Upper lobe of left lung (tissue), 6 donors: ENCODE measurements at places on chromosomes 12 and 14.
A peak's percentile ranks its signal among the peaks of the same experiment; 100 is the strongest.

DNA sequence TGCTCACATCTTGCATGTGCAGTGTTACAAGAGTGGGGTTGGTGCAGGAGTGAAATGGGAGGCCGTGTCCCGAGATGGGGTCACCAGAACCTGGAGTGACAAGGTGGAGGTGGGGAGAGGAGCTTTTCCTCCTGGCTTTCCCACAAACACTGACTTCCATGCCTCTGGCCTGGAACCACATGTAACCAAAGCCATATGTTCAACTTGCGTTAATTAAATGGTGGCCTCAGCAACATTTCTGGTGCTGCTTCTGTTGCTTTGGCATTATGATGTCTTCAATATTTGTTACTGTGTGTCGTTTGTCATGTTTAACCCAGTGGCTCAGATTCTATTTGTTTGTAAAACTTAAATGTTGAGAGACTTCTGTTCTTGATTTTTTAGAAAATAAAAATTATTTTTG lies 110.2 kb downstream of the VCPKMT start:
- no peaks in the 10 kb centered on the region for H3K27me3 ChIP-seq
- no peak for DNase-seq
- peaks cover 21% of the 10 kb centered on the region for H3K4me1 ChIP-seq
- H3K4me3 ChIP-seq = no peak overlapping the region
- H3K36me3 ChIP-seq = no peaks in the 10 kb centered on the region

DNA sequence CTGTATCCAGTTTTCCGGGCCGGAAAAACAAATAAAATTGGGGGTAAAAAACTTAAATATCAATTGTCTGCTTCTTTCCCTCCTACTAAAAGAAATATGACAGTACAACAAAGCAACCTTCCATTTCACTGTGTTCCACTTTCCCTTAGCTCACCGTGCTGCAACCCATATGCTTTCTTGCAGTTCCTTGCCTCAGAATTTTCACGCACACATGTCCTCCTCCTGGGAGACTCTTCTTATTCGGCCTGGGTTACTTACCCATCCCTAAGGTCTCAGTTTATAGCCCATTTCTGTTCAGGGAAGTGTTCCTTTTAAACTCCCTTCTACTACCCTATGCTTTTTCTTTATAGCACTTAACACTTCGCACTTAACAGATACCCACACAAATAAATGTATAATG lies 4.5 kb upstream of the MAGOHB start:
- DNase-seq = no peak
- peaks cover 10% of the 10 kb centered on the region for H3K4me1 ChIP-seq
- H3K36me3 ChIP-seq = no peaks in the 10 kb centered on the region
- H3K4me3 ChIP-seq = no peak overlapping the region

DNA sequence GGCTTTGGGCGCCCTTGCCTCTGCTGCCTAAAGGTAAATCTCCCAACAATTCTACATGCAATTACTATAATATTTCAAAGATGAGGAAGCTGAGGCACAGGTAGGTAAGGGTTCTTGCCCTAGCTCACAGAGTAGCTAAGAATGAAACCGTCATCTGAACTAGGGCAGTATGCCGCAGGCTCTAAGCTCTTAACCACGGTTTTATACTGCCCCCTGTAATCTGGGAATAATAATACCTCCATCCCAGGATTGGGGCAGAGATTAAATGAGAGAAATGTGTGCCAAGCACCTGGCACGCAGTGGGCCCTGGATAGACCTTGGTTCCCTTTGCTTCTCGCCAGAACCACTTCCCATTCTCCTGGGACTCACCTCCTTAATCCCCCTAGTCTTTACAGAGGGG lies 1.5 kb upstream of the HRK start:
- H3K27ac ChIP-seq = no peak overlapping the region
- no peak overlapping the region for H3K4me3 ChIP-seq
- peaks cover 41% of the 10 kb centered on the region for H3K27me3 ChIP-seq
- no peak for DNase-seq
- H3K4me1 ChIP-seq = peaks cover 36% of the 10 kb centered on the region

- H3K36me3 ChIP-seq = no peaks in the 10 kb centered on the region
- peaks cover 29% of the 10 kb centered on the region for H3K4me1 ChIP-seq
- no peaks in the 10 kb centered on the region for H3K27me3 ChIP-seq
- H3K4me3 ChIP-seq = no peak overlapping the region
- no peak overlapping the region for H3K27ac ChIP-seq
- no peak for DNase-seq
Observed at GRCh38 chr12:110563702-110564470, 19.2 kb downstream of the PPTC7 start.

DNA sequence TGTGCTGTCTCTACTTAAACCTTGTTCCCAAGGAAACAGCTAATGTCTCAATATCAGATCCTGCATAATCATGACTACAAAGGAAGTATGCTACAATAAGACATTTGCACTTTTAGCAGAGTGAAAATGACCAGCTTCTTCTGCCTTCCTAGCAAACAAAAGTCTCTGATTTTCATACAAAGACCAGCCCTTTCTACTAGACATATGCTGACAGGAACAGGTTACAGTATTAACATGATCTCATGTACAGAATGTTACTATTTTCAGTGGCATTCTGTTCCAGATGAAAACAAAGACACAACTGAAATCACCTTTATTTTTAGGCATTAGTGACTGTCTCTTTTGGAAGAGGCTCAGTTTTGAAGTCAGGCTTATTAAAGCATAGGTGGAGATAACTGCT lies 228.6 kb downstream of the MED13L start:
- no peak for DNase-seq
- H3K4me3 ChIP-seq = no peak overlapping the region
- H3K27me3 ChIP-seq = no peaks in the 10 kb centered on the region
- H3K4me1 ChIP-seq = peaks cover 32% of the 10 kb centered on the region
- H3K27ac ChIP-seq = no peak overlapping the region
- H3K36me3 ChIP-seq = no peaks in the 10 kb centered on the region

DNA sequence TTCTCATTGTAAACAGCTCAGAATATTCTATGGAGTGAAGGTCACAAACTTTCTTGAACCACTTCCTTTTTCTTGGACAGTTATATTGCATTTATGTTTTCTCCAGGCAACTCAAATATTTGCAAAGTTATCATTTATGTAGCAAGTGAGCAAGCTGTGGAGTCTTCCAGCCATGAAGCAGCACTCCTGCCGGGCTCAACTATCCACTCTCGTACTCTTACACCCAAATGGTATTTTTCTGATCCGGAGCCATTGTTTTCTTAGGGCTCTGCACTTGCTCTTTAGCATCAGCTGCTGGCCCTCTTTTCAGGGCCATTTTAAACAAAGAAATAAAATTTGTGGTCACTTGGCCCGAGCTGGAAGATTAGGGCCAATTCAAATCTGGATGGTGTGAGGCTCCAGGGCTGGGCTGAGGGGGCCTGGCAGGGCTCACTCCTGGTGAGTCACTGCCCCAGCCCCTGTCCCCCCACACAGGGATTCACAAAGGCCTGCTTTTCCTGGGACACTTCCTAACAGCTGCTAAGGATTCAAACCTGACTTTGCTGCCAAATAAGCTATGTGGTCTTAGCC lies 19.7 kb downstream of the SYNE3 start:
- no peaks in the 10 kb centered on the region for H3K27me3 ChIP-seq
- DNase-seq = no peak
- H3K27ac ChIP-seq = peak overlapping the region; percentile 23
- H3K4me1 ChIP-seq = peaks cover 47% of the 10 kb centered on the region

GRCh38 chr12:84811291-84811690 lies 101.3 kb downstream of the SLC6A15 start:
- DNase-seq = no peak
- H3K4me3 ChIP-seq = no peak overlapping the region
- no peaks in the 10 kb centered on the region for H3K36me3 ChIP-seq
- H3K4me1 ChIP-seq = no peaks in the 10 kb centered on the region
- H3K27ac ChIP-seq = no peak overlapping the region

DNA sequence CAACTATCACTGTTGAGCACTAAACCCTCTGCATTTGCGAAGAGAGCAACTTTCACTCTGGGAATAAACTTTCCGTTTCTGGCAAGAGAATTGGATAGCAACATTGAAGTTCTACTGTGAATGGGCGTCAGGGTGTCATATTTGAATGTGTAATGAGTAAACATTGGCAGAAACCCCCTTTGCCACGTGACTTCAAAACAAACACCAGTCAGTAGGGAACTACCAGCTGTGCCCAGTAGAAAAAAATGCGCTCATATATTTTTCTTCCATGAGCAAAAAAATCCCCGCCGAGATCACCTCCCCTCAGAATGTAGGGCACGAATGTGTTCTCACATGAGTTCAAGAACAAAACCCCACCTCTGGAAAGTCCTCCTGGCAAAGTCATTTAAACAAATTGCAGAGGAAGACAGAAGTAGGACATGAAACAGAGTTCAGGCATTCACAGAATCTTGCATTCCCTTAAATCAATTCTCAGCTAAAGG lies 80.6 kb downstream of the BTG1 start:
- H3K27ac ChIP-seq = no peak overlapping the region
- no peak for DNase-seq
- H3K4me3 ChIP-seq = peak overlapping the region; percentile 12
- peaks cover 19% of the 10 kb centered on the region for H3K4me1 ChIP-seq
- no peaks in the 10 kb centered on the region for H3K36me3 ChIP-seq

DNA sequence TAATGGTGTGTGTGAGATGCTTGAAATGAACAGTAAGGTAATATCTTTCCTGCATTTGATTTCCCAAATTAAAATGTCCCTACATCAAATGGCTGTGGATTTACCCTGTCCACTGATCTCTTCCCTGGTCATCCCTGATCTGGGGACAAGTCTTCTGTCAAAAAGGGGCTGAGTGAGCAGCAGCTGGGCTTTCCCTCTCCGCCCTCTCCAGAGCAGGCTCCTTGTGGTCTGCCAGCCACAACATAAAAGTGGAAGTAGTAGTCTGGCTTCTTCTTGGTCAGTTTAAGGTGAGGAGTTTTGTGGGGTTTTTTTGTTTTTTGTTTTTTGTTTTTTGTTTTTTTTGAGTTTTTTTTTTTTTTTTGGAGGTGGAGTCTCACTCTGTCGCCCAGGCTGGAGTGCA lies 25.2 kb upstream of the PLXNC1 start:
- peak overlapping the region; percentile 43 for H3K27ac ChIP-seq
- DNase-seq = peak; percentile 39
- no peak overlapping the region for H3K4me3 ChIP-seq
- no peaks in the 10 kb centered on the region for H3K36me3 ChIP-seq
